ENCODE measurements at places on chromosomes 5 and 9.

DNA sequence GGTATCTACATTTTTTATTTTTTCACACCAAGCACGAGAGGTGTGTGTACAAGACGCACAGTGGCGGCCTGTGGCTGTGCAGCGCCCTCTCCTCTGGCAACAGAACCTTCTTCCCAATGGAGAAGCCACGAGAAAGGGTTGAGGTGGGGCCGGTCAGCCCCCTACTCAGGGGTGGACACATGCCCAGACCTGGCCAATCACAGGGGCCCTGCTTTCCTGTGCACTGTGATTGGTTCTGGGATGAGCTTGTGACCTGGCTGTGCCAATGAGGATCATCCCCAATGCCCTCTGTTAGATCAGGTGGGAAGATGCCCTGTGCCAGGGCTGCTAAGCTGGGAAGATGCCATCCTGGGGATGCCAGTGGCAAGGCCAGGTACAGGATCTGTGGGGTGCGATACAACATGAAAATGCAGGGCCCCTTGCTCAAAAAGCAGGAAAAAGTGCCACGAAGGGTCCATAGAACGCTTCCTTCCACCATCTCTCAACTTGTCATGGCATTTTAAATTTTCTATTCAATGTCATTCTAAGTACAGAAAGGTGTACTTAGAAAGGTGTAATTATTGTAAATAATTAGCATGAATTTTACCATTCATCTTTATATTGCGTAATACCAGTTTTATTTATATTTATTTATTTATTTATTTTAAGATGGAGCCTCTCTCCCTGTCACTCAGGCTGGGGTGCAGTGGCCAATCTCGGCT is 15.4 kb downstream of the IER5L start:
- DNase-seq, result no peak

GRCh38 chr5:122400938-122401337 is 88.9 kb downstream of the SNCAIP start:
- DNase-seq, result no peak

GRCh38 chr5:177594071-177594470 is 2.1 kb downstream of the TMED9 start:
- no peak for DNase-seq

DNA sequence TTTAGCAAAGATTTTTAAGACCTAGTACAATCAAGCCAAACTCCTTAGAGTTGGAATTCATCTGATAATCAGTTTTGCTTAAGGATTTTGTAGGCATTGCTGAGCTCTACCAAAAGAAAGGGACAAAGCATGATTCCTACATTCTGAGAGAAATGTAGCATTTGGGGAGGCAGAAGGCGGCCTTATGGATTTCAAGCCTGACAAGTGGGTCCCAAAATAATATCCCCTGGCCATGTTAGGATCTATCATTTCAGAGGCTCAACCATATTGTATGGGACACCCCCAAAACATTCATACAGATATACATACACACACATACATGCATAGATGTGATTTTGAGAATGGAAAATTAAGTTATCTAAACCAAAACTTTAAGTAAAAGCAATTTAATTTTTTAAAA is 257.8 kb upstream of the VLDLR start:
- no peak for DNase-seq

DNA sequence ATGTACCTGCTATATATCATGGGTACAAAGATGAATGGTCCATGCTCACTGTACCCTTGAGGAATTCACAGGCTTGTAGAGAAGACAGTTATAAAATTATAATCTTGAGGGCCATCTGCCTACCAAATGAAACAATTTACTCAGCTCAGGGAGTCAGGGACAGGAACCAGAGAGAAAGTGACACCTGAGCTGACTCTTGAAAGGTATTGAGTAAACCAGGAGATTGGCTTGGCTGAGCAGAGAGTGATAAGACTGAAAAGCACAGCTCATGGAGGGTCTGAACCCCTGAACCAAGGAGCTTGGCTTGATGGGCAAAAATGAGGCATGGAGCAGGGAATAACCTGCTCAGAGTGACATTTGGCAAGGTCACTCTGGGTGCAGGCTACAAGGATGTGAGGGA is 147.3 kb downstream of the FAM114A2 start:
- no peak for DNase-seq

DNA sequence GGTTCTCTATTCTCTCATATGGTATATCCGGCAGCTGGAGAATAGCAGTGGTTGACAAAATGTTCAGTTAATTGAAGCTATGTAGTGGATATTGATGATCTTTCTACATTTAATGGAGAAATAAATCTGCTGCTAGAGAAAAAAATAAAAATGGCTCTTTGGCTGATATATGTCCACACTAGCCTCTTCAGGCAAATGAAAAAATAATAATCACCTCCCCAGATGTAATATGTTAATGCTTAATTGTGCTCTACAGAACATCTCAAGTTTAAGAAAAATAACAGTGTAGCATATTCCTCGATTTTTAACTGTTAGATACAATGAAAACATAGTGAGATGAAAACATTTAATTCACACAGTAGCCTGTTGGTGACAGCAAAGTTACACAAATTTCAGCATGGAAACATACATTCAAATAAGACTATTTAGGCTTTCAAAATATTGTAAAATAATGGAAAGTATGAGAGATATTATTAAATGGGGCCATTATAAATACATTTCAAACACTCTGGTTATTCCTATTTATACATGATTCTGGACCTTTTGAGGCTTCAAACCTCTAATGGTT is 543.0 kb downstream of the MAT2B start:
- DNase-seq, result no peak

DNA sequence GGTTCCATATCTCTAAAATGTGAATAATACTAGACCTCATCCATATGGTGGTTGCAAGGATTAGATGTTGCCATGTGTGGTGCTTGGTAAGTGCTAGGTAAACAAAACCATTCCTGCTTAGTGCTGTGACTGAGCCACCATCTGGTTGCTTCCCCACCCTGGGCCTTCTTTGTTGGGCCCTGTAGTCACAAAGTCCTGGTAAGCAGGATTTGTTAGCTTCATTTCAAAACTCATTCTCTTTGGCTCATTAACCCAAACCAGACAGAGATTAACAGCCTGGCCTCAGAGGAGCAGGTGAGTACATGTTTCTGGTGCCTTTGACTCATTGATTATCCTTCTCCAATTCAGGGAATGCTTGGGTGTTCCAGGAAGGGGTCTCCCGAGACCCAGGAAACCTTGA is 240.2 kb downstream of the ARHGAP26 start:
- no peak for DNase-seq

GRCh38 chr5:14449052-14449661 is 132.4 kb upstream of the OTULINL start:
- peak; percentile 98 for DNase-seq

Measured in brain microvascular endothelial cell (primary cell).